Lower leg skin (tissue), 4 donors: ENCODE measurements at places on chromosomes 5 and 9. TPM values are rescaled to one million over a fixed set of nuclear protein-coding genes. Genes with fewer than 3 reads are reported as not detected.

The IL3 gene
- total RNA-seq: not detected

GRCh38 chr5:165525271-165525670, 2019.9 kb downstream of the MAT2B start:
- no peak for DNase-seq

DNA sequence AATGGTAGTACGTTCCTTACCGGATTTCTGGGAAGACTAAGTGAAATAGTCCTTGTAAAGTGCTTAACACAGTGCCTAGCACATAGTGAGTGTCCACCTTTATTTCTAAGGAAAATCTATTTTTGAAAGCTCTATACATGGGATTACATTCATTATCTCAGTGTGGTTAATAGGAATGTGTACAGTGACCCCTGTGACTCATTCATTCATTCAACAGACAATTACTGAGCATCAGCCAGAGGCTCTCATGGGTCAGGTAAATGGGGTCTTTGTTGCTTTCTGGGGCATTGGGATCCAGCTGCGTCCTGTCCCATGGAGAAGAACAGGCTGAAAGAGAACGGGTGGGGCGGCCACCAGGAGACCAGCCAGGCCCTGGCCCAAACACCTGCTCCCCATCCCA, 226.2 kb upstream of the TBC1D2 start:
- DNase-seq: no peak

The PIP5K1B gene
- 3.0 TPM for total RNA-seq

DNA sequence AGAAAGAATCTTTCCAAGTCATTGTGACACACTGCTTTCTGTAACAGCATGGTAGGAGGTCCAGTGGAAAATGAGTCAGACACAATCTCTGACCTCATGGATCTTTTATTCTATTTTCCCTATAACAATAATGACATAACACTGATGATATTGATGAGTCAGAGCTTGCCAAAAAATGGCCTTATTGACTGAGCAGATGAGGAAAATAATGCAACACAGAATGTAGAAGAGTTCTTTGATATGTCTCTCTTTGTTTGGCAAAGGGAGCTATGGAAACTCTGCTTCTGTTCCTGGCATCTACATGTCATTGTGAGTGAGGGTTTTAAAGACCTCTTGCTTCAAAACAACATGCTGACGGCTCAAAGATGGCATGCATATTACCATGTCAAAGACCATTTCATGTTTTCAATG, 443.1 kb upstream of the ZNF608 start:
- no peak for DNase-seq
